Breast epithelium (tissue), 4 donors: ENCODE measurements at places on chromosomes 16 and 17.

DNA sequence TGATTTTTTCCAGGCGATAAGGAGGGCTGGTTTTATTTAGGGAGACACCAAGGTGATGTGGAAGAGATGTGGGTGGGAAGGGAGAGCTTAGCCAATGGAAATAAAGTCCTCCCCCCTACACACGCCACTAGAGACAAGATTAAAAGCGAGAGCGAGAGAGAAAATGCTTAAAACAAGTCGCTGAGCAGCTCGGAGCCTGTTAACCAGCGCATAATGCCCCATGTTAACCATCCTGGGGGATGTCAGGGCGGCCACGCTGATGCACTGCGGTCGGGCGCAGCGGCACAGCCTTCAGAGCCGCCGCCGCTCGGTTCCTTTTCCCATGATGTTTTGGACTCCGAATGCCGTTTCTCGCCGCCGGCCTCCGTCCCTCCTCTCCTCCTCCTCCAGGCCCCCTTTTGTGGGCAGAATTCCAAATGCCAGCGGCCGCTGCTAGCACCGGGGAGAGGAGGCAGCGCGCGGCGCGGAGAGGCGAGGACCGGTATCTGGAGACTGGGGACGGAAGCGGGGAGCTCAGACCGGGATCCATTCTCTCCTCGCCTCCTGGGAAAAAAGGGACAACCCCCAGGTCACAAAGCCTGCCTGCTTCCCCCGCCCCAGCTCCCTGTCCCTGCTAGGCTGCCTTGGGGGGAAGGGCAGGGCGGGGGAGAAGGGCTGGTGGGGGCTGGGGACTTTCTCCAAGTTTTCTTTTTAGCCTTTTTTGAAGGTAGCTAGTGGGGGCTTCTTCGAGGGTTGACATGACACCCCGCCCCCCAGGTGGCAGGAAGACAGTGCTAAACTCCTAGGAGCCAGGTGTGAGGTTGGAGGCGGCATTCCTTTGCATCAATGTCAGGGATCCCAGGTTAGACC, 98.1 kb upstream of the CCL2 start:
- no peak for DNase-seq

GRCh38 chr16:57764341-57765159, 29.0 kb downstream of the KATNB1 start:
- no peak for DNase-seq

GRCh38 chr16:17437127-17437720, 33.5 kb downstream of the XYLT1 start:
- no peak for DNase-seq

DNA sequence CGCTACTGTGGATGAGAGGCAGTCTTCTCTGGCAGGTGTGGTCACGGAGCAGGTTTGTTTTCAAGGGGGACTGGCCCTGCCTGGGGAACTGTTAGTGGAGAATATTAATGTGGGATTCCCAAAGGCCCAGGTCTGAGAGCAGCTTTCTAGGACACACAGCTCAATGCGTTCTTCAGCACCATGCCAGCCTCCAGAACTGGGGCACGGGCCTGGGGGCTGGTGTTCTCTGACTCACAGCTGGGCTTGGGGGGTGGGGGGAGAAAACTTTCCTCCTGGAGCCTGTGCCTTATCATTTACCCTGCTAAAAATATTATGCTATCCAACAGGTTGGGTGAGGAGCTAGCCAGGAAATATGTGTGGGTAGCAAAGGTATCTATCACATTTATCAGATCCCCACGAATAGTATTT, 13.5 kb upstream of the LHX1 start:
- no peak for DNase-seq

GRCh38 chr16:68397710-68398201, 50.6 kb downstream of the SMPD3 start:
- DNase-seq: no peak
